ENCODE measurements at places on chromosomes 3 and 15.

- no peak for DNase-seq
Measured at GRCh38 chr3:156732715-156733421, 58.5 kb downstream of the TIPARP start.

GRCh38 chr15:62521396-62521795 is 356.3 kb upstream of the C2CD4B start:
- no peak for DNase-seq

DNA sequence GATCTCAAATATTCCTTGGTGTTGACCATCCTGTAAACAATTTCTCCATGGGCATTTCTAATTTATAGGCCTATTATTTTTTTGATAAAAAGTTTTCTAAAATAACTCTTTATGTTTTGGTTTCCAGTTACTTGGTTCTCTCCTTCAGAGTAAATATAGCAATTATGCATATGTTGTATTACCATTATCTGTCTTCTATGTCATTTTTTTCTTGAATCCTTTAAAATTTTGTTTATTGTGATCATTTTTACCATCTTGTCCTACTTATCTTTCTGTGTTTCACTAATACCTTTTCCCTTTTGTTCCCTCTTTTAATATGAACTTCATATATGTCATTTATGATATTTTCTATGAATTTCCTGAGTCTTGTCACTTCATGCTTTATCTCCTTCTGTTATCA is 341.1 kb downstream of the PDCD6IP start:
- no peak for DNase-seq

DNA sequence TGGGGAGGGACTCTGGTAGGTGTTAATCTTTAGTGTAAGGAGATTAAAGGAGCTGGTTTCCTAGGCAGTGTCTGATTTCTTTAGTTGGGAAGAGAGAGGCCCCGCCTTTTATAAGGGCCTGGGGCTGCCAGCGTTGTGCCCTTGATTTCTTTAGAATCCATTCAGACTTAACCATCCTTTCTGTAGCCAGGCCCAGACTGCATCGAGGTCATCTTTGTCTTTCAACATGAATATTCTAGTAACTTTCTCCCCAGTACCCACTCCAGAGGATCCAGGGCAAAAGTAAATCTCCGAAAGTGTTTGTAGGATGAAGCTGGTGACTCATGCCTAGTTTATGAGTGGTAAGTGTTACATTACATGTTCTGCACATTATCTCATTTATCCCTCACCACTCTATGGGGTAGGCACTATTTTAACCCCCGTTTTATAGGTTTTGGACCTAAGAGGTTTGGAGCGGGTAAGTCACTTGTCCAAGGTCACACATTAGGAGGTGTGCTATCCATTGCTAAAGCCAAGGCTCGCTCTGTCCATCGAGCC is 11.8 kb upstream of the USP3 start:
- no peak for DNase-seq

DNA sequence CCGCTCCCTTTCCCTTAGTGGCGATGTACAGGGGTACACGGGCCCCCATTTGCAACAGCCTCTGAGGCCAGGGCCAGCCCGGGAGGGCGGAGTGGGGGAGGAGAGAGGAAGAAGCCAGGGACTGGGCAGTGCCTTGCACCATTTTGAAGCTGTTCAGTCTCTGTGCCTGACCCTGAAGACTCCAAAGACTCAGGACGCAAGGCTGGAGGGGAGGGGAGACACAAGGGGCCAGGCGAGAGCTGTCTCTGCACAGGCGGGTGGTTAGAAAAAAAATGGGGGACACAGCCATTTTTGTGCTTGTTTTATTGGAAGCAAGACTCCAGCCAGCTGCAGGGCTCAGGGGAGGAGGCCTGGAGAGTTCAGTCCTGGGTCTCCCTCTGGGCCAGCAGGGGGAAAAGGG is 1.6 kb downstream of the RPP25 start:
- DNase-seq, result no peak

DNA sequence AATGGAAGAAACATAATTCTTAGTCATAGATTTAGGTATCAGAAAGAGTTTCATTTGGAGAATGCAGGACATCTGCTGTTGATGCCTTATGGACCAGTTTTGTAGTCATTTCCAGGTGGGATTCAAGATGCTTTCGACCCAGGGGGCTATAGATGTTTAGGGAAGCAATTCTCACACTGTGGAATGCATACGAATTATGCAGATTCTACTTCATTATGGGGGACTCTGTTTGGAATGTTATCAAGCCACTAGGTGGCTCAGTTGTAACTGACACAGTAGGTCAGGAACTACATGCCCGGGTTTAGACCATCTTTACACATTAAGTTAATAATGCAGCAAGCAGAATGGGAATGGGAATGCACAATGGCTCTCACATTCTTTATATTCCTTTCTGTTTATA is 1359.8 kb downstream of the ZPLD1 start:
- DNase-seq, result no peak

DNA sequence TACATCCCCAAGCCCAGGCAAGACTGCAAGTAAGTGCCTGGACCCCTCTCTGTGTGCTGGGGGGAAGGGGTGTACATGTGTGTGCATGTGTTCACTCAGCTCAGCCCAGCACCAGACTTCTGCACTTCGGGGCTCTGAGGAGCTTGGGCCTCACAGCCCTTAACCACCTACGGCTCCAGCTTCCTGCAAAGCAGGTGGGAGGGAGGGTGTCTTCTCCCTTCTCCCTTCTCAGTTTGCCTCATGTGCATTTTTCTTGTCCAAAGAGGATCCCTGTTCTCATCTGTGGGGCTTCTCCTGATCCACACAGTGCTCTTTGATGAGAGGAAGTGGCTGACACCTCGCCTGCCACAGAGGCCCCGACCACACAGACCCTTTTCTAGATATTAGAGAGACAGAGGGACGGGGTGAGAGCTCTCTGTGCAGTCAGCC is 69.3 kb downstream of the MESD start:
- DNase-seq, result no peak

DNA sequence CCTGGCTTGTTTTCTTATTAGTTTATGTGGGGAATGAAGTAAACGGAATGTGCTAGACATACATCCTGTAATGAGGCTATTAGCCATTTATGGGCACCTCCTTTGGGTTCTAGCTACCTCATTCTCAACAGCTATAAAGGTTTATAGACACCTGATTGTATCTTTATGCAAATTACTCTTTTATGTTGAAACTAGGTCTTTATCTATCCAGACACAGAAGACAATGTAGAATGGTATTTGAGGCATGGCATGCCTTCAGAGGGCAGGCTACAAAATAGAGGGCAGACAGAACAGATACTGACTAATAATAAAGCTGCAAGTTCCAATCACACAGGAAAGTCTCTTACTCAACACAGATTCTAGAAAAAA is 27.1 kb downstream of the TBC1D2B start:
- no peak for DNase-seq

DNA sequence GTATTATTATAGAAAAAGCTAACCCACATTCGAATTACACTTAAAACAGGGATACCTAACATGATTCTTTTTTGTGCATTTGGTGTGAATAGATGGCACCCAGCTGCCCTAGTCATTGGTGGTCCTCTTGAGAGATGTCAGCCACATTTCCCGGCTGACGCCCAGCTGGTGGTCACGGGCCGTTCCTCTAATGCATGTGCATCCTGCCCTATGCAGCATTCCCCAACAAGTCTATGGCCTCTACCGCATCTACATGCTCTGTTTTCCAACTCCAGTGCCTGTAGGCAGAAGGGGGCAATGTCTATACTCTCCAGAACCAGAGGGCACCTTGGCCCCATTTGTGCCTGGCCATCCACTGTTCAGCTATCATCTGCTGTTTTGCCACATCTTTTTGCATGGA is 78.6 kb upstream of the PRICKLE2 start:
- DNase-seq, result no peak

GRCh38 chr15:70206668-70207067 is 109.0 kb upstream of the TLE3 start:
- no peak for DNase-seq

DNA sequence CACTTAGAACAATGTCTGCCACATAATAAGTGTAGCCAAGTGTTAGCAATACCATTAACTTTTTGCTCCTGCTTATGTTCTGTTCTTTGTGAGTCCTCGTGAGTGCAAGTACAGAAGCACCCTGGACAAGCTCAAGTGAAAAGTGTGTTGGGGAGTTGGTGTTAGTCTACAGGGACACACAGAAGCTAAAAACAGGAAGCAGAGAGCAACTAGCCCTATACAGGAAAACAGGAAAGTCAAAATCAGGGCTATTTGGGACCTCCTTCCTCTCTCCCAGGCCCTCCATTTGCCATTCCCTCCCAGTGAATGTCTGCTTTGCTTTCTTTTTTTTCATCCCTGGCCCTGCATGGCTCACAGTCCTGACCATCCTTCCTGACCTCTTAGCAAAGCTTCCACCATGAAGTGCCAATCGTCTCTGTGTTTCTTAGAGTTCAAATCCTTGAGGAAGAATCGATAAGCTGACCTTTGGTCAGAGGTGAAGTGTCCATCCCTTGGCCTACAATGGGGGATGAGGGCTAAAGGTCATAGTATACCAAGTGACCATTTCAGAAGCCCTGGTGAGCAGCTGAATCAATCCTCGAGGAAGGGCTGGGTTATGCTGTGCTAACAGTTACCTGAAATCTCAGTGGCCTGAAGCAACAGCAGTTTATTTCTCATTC is 328.2 kb downstream of the SHQ1 start:
- DNase-seq, result no peak

GRCh38 chr15:90859234-90860131 is 8.9 kb upstream of the FURIN start:
- no peak for DNase-seq

DNA sequence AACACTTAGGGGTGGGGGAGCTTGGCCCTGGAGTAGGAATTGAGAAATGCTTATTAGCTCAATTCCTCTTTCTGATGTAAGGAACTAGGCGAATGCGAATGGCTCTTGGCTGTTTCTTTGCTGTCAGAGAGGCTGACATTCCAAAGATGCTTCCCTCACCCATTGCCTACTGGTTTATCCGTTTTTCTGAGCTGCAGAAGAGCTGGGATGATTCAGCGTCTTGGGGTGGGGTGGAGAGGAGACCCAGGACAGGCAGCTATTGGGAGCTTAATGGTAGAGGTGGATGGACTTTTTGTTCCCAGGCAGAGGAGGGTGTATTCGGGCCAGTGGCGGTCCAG is 9.8 kb downstream of the PLEKHO2 start:
- DNase-seq, result no peak

DNA sequence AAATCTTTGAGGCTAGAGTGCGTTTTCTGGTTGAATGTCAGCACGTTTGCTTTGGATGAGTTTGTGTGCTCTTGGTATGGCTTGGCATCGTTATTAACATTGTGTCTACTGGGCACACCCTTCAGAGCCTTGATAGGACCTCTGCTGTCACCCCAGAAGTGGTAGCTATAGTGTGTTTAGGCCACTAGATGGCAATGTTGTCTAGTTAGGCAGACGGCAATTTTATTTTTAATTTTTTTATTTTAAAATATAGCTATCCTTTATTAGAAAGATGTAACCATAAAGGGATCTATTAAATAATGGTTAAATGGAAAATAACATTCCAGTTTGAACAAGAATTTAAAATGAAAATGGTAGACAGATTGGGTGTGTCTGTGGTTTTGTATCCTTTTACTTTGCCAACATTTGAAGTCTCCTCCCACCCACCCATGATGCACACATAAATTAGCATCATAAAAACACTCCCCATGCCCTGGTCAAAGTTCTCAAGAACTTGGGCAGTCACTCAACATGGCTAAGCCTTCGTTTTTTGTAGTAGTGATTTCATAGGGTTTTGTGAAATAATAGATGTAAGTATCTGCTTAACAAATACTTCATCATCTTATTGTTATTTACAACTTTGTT is 200.7 kb downstream of the KCNH8 start:
- no peak for DNase-seq

GRCh38 chr3:98564282-98565005 is 29.0 kb downstream of the CPOX start:
- no peak for DNase-seq

GRCh38 chr15:82602195-82602594 is 45.0 kb downstream of the CPEB1 start:
- DNase-seq, result no peak

DNA sequence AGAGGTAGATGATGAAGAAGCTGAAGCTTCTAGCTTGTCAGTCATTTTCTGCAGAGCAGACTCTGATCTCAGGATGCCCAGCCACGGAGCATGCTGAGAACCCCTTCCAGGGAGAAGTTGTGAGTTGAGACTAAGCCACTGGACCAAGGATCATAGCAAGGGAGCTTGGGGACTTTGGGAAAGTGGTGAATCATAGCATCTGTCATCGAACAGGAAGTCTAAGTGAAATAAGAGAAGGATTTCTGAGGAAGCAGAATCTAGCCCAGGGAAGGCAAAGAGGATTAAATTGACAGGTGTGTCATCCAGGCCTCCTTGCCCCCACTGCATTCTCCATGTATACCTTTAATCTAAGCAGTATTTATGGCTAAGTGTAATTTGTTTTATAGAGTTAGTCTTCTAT is 71.8 kb upstream of the TMEM108 start:
- DNase-seq, result no peak

DNA sequence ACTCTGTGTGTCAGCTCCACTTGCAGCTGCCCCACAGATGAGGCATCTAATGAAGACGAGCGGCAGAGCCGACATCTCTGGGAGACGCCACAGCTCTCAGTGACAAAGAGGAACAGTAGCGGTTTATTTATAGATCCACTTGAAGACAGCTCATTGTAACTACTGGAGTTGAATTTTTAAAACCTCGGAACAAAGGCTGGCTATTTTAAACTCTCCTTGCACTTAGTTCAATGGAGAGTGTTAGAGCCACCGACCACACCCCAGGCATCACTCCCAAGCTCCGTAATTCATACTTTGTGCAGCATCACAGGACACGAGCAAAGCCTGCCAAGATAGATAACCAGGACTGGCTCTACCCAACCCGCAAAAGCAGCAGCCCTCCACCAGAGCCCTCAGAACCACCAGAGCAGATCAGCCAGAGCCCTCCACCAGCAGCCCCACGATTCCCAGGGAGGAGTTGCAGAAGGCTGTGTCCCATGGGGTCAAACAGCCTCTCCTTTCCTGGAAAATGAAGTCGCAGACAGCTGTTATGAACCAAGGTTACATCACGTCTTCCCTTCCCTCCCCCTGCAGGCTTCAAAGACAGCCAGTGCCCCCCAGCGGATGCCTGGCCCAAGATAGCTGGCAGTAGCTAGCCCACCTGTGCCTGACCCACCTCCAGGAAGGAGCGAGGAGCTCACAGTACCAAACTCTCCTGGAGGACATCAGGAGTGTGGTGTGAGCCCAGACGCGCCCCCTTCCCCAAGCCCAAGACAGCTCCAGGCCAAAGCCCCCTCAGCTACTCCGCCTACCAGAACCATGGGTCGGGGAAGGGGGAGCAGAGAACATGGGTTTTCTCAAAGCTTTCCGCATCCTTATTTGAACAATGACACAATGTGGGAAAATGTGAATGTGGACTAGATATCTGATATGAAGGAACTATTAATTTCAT is 45.7 kb downstream of the POC1A start:
- DNase-seq, result no peak

DNA sequence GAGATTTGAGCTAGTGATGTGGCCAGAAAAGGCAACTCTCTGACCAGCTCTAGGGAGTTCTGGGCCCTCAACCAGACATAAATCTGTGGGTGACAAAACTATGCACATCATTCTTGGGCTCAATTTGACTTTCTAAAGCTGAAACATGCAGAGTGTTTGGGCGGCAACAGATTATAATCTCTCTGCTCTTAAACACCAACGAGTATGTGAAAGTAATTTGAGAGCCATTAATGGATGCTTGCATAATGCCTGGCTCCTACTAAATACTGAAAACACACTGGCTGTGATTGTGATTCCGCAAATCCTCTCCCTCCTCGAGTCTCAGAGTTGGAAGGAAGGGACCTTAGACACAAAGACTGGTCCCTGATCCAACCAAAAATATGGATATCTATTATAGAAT is 186.7 kb downstream of the UACA start:
- DNase-seq, result no peak

GRCh38 chr3:147655236-147655635 is 246.1 kb downstream of the ZIC1 start:
- DNase-seq, result no peak
